ENCODE measurements at places on chromosomes 5 and 9.

DNA sequence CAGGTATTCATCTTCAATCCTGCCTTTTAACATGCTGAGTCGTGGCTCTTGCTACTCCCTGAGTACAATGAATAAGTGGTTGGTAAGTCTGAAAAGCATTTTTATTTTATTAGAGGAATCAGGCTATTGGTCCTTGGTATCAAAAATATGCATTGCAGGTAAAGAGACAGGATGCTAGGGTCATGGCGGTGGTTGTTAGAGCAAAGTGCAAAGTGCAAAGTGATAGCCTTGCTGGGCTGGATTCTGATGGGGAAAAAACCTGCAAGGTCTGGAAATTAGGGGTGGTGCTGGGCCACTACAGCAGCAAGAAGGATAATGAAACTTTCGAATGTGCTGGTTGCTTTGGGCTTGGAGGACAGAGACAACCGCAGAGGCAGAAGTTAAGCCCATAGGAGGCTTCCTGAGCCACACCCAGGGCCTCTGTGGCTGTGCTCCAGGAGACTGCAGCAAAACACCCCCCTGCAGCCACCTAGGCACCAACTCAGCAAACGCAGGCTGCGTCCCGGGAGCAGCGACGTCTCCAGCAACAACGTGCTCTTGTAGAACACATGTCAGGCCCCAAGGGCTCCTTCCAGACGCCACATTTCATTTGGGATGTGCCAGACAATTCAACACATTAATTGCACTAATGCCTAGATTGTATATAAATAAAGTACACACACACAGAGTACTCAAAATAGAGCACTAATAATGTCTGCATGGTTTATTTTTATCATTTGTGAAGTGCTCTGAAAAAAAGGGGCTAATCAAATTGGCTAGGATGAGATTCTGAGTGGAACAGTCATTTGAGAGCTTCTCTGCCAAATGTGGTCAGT is 149.8 kb upstream of the RAPGEF1 start:
- DNase-seq, result no peak

GRCh38 chr5:35303152-35303551 is 72.9 kb upstream of the PRLR start:
- no peak for DNase-seq

- no peak for DNase-seq
Measured at GRCh38 chr5:39100851-39101396, 26.7 kb upstream of the RICTOR start.

DNA sequence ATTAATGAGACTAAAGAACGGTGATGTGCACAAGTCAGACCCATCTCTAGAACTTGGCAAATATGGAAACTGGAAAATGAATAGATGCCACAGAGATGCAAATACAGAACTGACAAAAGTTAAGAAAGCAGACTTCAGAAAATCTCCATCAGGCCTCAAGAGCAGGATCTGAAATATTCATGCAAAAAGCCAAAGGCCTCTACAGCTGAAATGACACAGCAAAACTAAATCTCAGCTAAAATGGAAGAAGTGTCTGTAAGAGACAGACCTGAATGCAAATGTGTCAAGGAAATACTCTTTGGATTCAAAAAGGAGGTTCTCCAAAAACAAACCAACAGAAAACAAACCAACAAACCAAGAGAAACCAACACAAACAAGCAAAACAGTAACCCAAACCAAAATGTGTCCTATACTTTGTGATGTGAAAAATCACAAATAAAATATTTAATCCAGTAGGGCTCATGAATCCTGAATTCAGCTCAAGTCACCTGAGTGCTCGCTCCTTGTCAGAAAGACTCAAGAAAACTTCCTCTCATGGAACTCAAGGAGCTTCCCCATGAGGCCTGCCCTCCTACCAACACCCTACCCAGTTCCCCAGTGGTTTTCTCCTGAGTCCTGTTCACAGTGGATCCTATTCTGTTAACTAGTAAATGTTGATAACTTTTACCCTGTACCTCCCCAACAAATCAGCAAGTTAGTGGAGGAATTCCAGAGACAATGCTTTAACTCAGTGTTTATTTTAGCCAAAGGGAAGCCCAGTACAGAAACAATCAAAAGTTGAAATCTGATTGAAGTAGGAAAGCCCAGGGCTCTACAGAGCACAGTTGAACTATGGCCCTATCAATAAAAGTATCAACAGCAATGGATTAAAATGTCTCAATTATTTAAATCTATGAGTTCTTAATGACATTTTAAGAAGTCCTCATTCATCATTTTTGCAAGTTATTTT is 14.6 kb downstream of the MRPS27 start:
- no peak for DNase-seq

- DNase-seq, result no peak
Measured at GRCh38 chr5:36723912-36724311, 117.5 kb downstream of the SLC1A3 start.

DNA sequence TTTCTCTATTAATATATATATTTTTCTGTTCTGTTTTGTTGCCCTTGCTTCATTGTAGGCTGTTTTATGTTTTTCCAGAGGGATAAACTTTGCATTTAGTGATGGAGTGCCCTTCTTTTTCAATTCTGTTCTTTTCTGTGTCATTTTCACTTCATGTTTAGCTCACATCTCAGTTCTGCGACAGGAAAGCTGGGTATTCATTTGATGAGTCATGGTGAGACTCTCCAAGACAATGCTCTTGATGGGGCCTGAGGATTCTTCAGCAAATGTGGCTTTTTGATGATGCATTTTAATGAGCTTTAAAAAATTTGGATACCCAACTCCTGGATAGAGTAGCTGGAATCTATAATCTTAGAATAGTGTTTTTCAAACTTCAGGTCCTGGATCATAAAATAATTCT is 56.5 kb upstream of the SPATA31D4 start:
- DNase-seq, result peak; percentile 22

GRCh38 chr9:20269620-20270019 is 352.7 kb downstream of the MLLT3 start:
- DNase-seq, result no peak

GRCh38 chr5:167897371-167897770 is 394.1 kb upstream of the WWC1 start:
- DNase-seq, result no peak

DNA sequence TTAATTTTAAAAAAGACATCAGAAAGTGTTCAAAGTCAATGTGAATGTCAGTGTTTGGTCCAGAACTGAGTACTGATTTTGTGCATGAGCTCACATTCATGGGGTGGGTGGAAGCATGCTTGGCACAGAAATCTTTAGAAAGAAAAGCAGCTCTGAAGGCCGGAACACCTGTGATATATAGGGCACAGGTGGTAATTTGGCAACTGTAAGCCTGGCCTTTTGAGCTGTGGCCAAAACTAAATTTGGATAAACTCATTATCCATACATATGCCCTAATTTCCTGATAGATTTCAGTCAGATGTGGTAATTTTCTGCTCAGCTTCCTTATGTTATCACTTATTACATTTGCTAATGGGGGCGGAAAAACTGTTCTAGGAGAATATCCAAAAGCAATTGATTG is 211.4 kb downstream of the HCN1 start:
- no peak for DNase-seq

GRCh38 chr9:1939466-1939865 is 75.7 kb upstream of the SMARCA2 start:
- no peak for DNase-seq

DNA sequence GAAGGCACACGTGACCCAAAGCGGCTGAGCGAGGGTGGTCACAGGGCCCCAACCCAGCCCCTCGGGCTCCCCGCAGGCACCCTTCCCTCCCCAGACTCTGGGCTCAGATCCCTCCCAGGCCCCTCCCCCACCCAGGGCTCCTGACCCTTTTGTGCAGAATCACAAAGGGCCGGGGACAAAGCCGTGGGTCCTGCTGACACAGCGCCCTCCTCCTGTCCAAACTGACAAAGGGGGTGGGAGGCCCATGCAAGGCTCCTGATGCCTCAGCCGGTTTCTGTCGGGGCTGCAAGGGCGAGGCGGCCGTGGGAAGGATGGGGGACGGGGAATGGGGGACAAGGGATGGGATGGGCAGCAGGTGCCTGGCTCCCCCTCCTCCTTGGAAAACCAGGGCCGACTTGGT is 43.5 kb upstream of the UBAC1 start:
- DNase-seq, result peak; percentile 86

- DNase-seq, result no peak
Measured at GRCh38 chr5:55920784-55921183, 69.6 kb downstream of the IL31RA start.
